ENCODE measurements at places on chromosomes 1 and 21.

- DNase-seq = no peak
These were observed 27.0 kb upstream of the ZFP69B start for GRCh38 chr1:40423264-40423642.

DNA sequence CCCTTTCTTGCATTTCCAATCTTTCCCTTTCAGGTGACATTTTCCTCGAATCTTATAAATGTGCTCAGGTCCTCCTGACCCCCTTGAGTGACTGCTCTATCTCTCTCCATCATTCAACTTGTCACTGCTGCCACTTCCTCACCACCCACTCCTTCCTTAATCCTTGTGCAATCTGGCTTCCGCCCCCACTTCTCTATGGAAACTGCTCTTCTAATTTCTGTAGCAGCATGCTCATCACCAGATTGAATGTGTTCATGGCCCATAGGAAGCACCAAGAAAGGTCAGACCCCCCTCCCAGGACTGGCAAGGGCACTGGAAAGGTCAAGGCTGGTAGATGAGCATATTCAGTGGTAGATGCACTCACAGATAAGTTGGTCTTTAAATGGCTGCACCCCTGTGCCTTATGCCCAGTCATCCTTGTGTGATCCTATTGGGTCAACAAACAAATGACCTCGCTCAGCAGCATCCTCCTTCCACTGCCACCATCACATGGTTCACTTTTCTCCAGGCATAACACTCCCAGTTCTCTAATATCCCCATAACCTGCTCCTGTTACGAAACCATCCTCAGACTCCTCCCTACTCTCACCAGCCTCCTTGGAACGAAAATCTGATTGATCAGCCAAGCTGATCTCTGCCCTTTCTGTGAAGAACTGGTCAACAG lies 288.5 kb upstream of the POU3F1 start:
- DNase-seq = no peak

GRCh38 chr1:205354259-205355074 lies 2.3 kb downstream of the KLHDC8A start:
- DNase-seq = peak; percentile 39

DNA sequence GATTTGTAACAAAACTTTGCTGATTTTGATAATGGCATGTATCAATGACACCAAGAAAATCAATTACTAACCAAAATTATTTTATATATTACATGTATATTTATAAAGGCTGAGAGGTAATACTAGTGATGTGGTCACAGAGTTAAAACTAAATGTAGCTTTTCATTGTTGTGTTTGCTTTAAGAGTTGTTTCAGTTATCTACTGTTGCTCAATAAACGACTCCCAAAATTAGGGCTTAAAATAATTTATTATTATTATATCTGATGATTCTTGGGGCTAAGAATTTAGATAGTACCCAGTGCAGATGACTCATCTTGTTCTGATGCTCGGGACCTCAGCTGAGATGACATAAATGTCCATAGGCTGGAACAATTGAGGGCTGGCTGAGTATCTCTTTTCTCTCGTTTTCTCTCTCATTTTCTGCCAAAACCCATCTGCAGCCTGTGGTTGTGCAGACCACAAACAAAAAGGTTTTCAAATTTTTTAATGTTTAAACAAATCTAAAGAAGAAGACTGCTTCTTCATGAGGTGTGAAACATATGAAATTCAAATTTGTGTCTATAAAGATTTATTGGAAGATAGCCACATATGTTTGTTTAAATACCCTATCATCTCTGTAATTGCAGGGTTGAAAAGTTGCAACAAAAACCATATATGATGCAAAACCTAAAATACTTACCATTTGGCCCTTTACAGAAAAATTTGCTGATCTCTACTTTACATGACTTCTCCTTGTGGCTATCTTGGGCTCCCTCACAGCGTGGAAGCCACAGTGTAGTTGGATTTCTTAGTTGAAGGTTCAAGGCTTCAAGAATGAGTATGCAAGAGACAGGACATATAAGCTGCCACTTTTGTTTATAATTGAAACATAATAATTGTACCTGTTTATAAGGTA lies 14.8 kb upstream of the PTPRC start:
- no peak for DNase-seq

DNA sequence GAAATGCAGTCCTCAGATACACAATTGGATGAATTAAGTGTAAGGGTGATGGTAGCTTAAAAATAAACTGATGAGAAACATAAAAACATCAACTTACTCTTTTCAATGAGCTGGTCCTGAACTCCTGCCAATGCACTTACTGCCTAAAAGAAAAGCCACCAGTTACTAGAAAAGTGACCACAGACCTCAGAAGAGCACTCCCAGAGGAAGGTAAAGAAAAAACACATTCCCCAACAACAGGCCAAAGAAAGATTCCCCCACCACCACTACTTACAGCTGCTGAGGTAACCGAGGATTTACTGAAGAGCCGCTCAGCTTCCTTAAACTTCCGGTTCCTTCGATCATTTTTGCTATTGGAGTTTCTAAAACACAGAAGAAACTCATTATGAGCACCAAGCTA lies 5.4 kb downstream of the MEAF6 start:
- DNase-seq = no peak

GRCh38 chr1:163544441-163544840 lies 222.7 kb downstream of the NUF2 start:
- no peak for DNase-seq

Measured in activated CD8-positive, alpha-beta memory T cell treated with anti-CD3 and anti-CD28 coated beads for 4 hours (primary cell).